ENCODE measurements at places on chromosomes 12 and 14.

- DNase-seq: no peak
Observed at GRCh38 chr12:81078469-81079196, 754 bp downstream of the ACSS3 start.

DNA sequence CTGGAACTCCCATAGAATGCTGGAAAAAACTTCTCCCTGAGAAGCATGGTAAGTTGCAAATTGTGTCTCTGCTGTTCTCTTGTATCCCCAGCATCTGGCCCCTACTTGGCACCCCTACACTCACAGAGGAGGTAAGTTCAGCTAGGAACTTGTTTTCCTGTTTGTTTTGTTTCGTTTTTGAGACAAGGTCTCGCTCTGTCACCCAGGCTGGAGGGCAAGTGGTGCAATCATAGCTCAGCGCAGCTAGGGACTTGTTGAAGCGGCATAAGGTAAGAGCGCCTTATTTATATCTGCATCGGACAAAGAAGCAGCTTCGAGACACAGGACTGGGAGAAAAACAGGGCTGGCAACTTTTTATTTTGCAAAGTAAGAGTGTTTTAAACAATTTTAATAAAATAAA, 18.5 kb upstream of the ANO2 start:
- DNase-seq: no peak

- no peak for DNase-seq
Observed at GRCh38 chr12:105457026-105457425, 126.5 kb downstream of the C12orf75 start.

DNA sequence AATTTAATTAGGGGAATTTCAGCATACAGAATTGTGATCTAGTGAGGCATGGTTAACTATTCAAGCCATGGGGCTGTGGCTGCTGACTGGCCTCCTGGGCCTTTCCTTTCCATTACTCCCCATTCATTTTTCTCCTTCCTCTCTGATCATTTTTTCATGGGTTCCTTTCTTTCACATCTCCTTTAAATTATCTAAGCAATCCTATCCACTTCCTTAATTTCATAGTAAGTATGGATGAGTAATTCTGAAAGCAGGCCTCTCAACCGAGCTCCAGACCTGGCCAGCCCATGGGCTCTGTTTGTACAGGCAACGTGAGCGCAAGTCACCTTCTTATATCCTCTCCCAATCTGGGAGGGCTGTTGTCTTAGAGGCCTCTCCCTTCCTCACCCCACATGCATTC, 13.4 kb downstream of the CKAP4 start:
- no peak for DNase-seq

GRCh38 chr12:65535946-65536345, 257.5 kb downstream of the MSRB3 start:
- no peak for DNase-seq

DNA sequence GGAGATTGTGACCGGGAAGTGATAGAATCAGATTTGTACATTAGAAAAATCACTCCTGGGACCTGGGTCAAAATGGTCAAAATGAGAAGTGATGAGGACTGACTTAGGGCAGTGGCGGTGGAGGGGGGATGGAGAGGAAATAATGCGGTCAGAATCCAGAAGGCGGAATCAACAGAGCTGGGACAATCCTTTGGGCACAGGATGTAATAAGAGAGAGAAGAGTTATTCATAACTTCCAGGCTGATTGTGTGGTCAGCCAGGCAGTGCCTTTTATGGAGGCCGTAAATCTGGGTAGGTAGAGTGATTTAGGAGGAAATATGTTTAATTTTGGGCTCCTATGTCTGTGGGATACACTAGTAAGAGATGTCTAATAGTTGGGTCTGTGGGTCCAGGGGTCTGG, 21.6 kb downstream of the FBXL14 start:
- no peak for DNase-seq

DNA sequence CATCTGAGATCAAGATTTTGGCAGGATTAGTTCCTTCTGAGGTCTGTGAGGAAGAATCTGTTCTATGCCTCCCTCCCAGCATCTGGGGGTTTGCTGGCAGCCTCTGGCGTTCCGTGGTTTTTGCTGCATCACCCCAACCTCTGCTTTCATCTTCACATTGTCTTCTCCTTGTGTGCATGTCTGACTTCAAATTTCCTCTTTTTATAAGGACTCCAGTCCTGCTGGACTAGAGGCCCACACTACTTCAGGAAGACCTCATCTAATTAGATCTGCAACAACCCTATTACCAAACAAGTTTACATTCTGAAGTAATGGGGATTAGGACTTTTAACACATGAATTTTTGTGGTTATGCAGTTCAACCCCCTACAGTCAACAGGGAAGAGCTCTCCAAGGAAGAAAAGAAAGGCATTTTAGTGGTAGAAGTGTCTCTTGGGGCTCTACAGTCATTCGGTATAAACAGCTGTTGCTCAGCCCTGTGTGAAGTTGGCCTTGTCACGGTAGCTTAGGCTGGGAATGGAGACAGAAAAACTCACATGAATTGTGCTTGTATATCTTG, 89.7 kb downstream of the CAND1 start:
- no peak for DNase-seq

GRCh38 chr12:25644979-25645378, 91.9 kb upstream of the LMNTD1 start:
- no peak for DNase-seq

Measured in NCI-H2227 treated with DMSO at 0.1 percent for 48 hours (cell line).